HFFc6 (cell line): ENCODE measurements at places on chromosomes 7 and 10. TPM values are rescaled to one million over a fixed set of nuclear protein-coding genes. Genes with fewer than 3 reads are reported as not detected.

Gene RAMP3
- not detected in 3 replicates for total RNA-seq

Gene UFSP1
- 3.2 and 5.4 TPM in 2 replicates for total RNA-seq

Gene SLC26A3
- not detected in 3 replicates for total RNA-seq

Gene LIPK
- not detected in 3 replicates for total RNA-seq

Gene FAM131B
- 0.70 to 1.3 TPM (median 0.92 TPM) in 3 replicates for total RNA-seq

GRCh38 chr10:127358337-127358736 lies 161.9 kb upstream of the INSYN2A start:
- no peaks in the 10 kb centered on the region for H3K27me3 ChIP-seq
- no peak overlapping the region for H3K4me3 ChIP-seq
- no peak for DNase-seq
- peaks cover 10% of the 10 kb centered on the region; the same call in 1 of the 2 replicates for H3K36me3 ChIP-seq

GRCh38 chr7:12370249-12370648 lies 33.4 kb downstream of the VWDE start:
- no peak overlapping the region for H3K4me3 ChIP-seq
- peaks cover 1% of the 10 kb centered on the region; the same call in 1 of the 2 replicates for H3K27me3 ChIP-seq
- H3K27ac ChIP-seq, result no peak overlapping the region
- no peaks in the 10 kb centered on the region for H3K4me1 ChIP-seq

DNA sequence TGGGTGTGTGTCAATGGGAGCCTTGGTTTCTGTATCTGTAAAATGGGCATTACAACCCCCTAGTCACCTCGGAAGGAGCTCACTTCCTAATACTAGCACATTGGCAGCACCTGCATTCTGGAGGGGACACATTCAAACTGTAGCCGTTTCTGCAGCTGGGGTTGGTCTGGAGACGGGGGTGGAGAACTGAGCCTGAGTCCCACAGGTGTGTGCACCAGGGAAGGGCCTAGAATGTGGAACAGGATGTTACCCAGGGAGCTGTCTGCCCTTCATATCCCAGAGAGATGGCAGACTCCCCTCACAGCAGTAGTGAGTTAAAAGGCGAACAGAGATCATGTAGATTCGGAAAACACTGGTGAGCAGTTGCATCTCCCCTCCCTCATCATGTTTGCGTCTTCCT lies 272.8 kb upstream of the ZNF32 start:
- no peak for DNase-seq
- 0 out of 2 replicates have a peak, but pooled peaks cover 2% of the 10 kb centered on the region for H3K4me1 ChIP-seq
- H3K27ac ChIP-seq, result no peak overlapping the region
- no peaks in the 10 kb centered on the region; the same call in 1 of the 2 replicates for H3K36me3 ChIP-seq
- peaks cover 2% of the 10 kb centered on the region; the same call in 1 of the 2 replicates for H3K27me3 ChIP-seq
- H3K4me3 ChIP-seq, result no peak overlapping the region

- no peaks in the 10 kb centered on the region for H3K36me3 ChIP-seq
- 0 out of 2 replicates have a peak, but pooled peaks cover 5% of the 10 kb centered on the region for H3K4me1 ChIP-seq
- peak; percentile 62 for DNase-seq
- no peaks in the 10 kb centered on the region; the same call in none of the 2 replicates for H3K27me3 ChIP-seq
- H3K4me3 ChIP-seq, result no peak overlapping the region
- H3K27ac ChIP-seq, result no peak overlapping the region
These were observed 9.6 kb upstream of the KIF5B start for GRCh38 chr10:32065856-32066255.
